ENCODE measurements at places on chromosomes 4 and X.

DNA sequence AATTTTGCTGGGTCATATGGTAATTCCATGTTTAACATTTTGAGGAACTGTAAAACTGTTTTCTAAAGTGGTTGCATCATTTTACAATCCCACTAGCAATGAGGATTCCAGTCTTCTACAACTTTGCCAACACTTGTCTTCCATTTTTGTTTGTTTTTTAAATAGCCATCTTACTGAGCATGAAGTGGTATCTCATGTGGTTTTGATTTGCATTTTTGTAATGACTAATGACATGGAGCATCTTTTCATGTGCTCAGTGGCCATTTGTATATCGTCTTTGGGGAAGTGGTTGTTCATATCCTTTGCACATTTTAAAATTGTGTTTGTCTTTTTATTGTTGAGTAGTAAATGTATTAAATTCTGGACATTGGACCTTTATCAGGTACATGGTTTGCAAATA is 94.7 kb downstream of the TMEM131L start:
- no peak for DNase-seq

- no peak for DNase-seq
These were observed 823.0 kb downstream of the FAT4 start for GRCh38 chr4:126137782-126138170.

GRCh38 chr4:27861381-27861787 is 1000.7 kb downstream of the STIM2 start:
- no peak for DNase-seq

DNA sequence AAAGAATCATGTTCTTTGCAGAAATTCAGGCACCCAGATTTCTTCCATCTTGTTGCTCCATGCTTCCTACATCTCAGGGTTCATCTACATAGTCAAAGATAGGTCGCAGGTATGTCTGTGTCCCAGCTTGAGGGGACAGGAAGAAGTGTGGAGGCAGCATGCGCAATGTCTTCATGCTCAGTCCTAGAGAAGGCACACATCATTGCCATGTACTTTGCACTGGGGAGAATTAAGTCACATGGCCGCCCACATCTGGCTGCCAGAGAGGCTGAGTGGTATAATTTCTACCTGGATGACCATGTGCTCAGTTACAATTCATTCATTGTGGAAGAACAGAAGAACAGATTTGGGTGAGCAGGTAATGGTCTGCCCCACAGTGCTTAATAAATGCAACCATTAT is 54.1 kb downstream of the GAB1 start:
- no peak for DNase-seq

DNA sequence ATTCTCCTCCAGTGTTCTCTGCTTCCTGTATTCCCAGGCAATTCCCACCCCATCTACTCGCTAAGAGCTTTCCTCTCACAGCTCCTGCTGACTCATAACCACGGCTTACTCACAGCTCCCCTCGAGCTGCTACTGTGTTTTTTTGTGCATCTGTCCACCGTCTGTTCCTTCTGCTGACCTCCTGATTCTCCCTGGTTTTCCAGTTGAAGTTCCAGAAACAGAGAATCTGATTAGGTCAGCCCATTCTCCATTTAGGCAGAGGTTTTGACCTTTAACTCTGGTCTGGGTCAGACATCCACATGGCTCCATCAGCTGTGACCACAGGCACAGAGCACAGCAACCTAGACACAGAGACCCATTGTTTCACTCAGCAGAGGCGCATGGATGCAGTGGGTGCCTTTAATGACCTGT is 5.5 kb upstream of the SMIM20 start:
- DNase-seq: no peak

DNA sequence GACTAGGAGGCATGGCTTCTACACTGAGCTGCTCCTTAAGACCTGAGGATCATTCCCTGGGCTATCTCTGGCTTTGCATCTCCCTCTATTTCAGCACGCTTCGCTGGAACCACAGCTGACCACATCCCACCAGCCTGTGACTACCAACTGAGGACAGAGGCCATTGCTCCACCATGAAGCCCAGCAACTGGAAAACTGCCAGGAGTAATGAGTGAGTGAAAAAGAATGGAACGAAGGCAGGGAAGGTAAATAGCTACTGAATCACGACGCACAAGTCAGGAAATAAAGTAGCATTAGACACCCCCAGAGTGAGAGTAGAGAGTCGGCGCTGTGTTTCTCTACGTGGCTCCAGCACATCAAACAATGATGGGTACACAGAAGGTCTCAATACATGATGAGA is 314.7 kb downstream of the LDB2 start:
- DNase-seq: no peak

DNA sequence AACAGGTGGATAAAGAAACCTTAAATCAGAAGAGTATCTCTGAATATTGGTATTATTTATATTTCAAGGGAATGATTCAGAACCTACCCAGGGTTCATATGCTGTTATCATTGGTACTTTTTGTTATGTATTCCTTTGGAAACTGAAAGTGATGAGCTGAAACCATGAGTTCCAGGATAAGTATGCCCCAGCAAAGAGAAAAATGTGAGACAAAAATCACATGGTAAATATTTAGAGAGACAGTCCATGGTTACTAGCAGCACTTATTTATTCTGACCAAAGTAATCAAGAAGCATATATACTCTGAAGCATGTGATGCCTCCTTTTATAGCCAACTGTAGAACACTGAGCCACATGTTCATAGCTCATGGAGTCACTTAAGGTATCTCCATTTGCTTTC is 277.7 kb downstream of the ARAP2 start:
- no peak for DNase-seq

DNA sequence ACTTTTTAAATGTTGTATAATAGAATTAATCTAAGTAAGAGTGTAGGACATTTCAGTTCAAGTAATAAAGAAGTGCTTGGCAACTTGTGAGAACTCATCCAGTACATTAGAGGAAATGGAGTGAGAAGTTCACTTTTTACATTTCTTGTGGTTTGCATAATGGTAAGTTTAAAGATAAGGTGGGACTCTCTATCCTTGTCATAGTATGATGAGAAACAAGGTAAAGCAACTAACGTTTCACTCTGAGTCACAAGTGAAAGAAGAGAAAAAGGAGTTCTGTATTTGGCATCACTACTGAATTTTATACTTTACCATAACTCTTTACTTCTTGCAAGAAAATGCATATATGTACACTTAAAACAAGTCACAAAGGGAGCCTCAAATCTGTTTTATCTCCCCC is 219.4 kb downstream of the SLC4A4 start:
- DNase-seq: no peak

- DNase-seq: no peak
These were observed 100.8 kb upstream of the MAGEB18 start for GRCh38 chrX:26037367-26037766.

GRCh38 chr4:6549890-6550620 is 24.9 kb upstream of the MAN2B2 start:
- no peak for DNase-seq

DNA sequence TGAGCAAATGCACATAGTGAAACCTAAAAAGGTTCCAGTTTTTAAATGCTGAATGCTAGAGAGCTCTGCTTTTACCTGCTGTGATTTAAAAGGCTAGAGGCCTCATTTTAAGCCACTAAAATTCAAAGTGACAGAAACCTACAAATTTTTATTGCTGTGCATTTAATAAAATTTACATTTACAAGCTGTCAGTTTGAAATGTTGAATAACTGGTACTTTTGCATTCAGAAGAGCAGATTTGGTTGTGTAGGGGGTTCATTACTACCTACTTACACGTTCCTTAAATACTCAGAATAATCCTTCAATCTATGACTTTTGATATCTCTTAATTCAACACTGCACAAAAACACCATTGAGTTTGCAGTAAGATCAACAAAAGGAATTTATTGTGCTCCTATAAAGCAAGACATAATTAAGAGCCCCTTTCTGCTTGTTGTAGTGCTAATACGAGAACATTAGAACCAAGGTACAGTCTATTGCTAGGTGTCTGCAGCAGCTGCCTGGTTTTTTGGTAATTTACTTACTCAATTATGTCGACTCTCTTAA is 27.9 kb downstream of the NKX3-2 start:
- DNase-seq: no peak

DNA sequence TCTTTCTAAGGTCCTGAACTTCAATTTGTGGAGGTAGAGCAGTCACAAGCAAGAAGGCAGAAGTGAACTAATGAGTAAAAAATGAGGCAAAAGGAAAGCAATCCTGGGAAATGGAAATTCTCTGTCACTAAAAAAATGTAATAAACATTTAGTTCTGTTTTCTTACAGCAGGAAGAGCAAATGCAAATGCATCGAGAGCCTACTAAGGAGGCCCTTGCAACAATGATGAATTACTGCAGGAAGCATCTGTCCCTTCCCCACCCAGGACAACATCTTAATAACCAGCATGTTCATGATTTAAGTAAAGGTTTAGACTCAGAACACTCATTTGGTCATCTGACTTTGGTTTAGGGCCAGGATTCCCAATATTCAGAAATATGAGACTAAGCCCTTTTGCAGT is 341.4 kb upstream of the NOCT start:
- no peak for DNase-seq

DNA sequence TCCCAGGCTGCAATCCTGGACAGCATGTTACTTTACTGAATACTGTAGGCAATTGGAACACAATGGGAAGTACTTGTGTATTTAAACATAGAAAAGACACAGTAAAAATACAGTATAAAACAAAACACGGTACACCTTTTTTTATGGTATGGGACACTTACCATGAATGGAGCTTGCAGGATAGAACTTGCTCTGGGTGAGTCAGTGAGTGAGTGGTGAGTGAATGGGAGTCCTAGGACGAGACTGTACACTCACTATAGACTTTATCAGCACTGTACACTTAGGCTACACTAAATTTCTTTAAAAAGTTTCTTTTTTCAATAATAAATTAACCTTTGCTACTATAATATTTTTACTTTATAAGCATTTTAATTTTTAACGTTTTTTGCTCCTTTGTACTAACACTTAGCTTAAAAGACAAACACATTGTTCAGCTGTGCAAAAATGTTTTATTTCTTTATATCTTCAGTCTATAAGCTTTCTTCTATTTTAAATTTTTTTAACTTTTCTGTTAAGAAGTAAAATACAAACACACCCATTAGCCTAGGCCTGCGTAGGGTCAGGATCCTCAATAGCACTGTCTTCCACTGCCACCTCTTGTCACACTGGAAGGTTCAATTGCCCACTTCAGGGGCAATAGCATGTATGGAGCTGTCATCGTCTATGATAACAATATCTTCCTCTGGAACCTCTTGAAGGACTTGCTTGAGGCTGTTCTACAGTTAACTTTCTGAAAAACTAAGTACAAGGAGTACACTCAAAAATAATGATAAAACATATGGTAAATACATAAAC is 293.5 kb upstream of the FSTL5 start:
- no peak for DNase-seq

DNA sequence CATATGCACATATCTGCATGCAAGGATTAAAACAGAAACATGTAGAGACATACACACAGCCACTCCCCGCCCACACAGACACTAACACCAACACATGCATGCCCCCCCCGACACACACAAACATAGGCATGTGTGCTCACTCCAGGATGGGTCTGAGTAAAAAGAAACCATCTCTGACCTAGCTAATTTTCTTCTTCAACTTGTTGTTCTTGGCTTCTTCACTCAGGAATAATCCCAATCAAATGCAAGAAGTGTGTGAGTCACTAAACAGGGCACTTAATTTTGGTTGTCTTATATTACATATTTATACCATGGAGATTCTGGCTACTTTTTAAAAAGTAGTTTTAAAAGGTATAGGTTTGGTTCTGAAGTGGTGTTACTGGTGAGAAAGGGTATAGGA is 28.3 kb downstream of the ENOX2 start:
- DNase-seq: no peak

All from stimulated activated CD4-positive, alpha-beta T cell treated with anti-CD3 and anti-CD28 coated beads, Interleukin-4, amount 100 ng/mL, for 1 hour (primary cell).